Esophagus squamous epithelium (tissue), 5 donors: ENCODE measurements at places on chromosomes 6 and 20.

DNA sequence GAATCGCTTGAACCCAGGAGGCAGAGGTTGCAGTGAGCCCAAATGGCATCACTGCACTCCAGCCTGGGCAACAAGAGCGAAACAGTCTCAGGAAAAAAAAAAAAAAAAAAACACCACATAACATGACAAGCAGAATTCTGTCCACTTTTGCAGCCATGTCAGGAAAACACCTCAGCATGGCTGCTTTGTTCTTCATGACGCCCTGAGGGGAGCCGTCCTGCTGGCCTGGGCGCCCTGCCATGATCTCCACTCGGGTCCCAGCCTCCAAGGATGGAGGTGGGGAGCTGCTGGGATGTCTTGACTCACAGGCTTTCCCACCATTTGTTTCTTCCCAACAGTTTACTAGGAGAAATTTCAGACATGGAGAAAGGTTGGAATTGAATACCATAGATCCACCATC, 42.2 kb downstream of the SNX9 start:
- DNase-seq: no peak

DNA sequence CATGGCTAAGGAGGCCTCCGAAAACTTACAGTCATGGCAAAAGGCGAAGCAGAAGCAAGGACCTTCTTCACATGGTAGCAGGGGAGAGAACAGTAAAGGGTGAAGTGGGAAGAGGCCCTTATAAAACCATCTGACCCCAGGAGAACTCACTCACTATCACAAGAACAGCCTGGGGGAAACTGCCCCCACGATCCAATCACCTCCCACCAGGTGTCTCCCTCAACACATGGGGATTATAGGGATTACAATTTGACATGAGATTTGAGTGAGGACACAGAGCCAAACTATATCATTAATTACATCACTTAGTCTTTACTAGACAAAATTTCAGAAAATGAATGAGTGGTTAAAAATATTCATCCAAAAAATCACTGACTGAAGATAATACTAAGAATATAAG, 453.6 kb downstream of the COL12A1 start:
- DNase-seq: no peak

- no peak for DNase-seq
These were observed 341.7 kb downstream of the PRL start for GRCh38 chr6:21955053-21955595.

DNA sequence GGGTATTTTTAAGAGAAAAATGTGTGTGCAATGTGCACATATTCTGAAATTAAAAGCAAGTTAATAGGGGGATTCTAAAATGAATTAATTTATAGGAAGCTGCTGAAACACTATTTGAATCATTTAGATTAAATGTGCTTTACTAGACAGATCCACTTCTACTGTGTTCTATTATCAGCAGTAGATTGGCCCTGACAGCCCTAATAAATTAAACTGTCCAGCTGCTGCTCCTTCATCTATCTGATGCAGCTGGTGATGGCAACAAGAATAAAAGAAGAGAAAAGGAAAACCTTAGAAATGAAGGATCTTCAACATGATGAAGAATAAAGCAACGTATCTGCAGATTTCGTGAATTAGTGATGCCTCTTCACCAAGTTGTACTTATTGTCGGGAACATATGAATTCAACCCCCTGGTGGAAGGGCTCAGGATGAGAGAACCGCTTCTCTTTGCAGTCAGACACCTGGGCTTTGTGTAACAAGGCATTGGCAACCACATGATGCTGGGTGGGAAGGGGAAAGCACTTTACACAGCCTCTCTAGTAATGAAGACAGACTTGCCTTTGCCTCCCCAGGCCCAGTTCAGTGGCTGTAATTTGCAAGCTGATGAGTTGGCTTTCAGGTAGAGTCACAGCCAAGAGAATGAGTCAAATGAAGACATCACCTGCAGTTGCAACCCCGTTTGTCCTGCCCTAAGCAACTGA, 94.4 kb downstream of the LAMP5 start:
- DNase-seq: no peak

GRCh38 chr20:51388227-51388626, 154.3 kb downstream of the NFATC2 start:
- no peak for DNase-seq
